ENCODE measurements at places on chromosomes 5 and 9.

- no peak for DNase-seq
These were observed 41.6 kb upstream of the TMEM215 start for GRCh38 chr9:32741706-32742105.

- no peak for DNase-seq
These were observed 26.6 kb upstream of the SLC46A2 start for GRCh38 chr9:112917047-112917986.

DNA sequence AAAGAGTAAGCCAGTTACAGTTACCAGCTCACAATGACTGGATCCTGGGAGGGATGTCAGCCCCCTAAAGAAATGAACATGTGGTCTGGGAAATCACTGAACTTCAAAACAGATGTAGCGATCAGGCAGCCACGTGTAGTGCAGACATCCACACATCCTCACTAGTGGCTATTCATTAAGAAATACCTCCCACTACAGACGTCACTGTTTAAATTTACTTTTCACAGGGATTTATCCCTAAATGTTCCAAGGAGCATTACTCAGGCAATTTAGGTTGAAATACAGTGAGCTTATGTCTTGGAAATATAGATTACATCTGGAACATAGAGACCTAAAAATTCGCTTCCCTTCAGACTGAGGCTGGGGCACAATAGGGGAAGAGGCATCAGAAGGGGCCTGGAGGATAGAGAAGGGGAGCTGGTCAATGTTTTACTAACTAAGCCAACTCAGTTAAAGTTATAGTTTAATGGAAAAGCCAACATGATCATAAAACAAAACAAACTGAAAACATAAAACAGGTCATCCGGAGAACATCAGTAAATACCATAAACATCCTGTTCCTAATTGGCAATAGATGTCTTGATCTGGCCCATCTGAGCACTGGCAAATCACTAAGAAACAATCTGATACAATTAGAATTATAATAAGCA lies 92.3 kb downstream of the FANCC start:
- no peak for DNase-seq

- DNase-seq: peak; percentile 62
These were observed 94.1 kb downstream of the CDC42SE2 start for GRCh38 chr5:131357739-131358561.

GRCh38 chr5:16572289-16573015 lies 44.3 kb downstream of the RETREG1 start:
- no peak for DNase-seq

DNA sequence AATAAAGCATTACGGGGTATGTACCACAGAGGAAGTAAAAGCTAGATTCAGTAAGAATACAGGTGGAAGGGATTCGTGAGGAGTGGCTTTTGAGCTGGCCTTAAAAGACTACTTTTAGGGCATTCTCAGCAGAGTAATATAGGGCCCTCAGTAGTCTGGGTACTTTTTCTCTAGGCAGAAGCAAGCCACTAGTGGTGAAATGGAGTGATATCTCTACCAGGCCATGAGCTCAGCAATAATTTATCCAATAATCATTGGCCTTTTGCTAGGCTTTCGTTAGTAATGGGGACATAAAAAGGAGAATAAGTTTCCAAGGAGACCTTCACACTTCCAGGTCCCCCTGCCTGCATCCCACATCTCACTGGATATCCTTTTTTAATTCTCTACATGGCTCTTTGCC lies 1.7 kb downstream of the POLR3G start:
- DNase-seq: no peak

GRCh38 chr9:112065806-112066606 lies 109.1 kb downstream of the SUSD1 start:
- no peak for DNase-seq

GRCh38 chr9:98611319-98611718 lies 97.4 kb downstream of the GABBR2 start:
- DNase-seq: no peak

- peak; percentile 28 for DNase-seq
These were observed 681 bp downstream of the MAN2A1 start for GRCh38 chr5:109690242-109690974.

- no peak for DNase-seq
These were observed 408.7 kb downstream of the TLE4 start for GRCh38 chr9:79980432-79980831.

DNA sequence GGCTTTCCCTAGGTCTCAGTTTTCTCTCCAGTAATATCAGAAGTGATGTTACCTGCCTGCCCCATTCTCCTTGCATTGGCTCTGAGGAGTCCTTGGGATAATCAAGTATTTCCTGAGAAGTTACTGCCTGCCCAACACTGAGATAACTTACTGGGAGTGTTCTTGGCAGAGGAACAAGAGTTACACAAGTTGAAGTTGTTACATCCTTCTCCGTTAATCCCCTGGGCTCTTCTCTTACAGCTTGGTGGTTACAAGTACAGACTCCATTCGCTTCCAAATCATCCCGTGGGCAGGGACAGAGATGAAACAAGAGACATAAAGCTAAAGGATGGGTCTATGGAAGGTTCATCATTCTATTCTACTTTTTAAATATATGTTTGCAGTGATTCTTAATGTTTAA lies 74.1 kb upstream of the SAP30L start:
- no peak for DNase-seq

GRCh38 chr9:133709015-133709611 lies 29.0 kb downstream of the SARDH start:
- DNase-seq: no peak

DNA sequence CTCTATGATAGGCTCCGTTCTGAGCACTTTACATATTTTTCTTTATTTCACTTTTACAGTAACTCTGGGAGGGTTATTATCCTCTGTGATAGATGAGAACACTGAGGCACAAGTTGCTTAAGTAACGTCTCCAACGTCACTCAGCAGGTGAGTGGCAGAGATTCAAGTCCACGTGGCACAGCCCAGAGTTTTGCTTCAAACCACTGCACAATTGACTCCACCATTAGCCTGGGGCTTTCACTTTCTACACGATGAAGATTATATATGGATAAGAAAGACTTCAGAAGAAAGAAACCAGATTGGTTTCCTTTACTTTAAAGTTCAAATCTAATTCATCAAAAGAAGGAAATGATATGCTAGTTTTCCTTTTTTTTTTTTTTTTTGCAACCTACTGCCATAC lies 245.9 kb downstream of the SYK start:
- no peak for DNase-seq
